ENCODE measurements at places on chromosomes 13 and 19.

GRCh38 chr13:73244467-73244866 is 185.7 kb downstream of the KLF5 start:
- DNase-seq, result no peak

DNA sequence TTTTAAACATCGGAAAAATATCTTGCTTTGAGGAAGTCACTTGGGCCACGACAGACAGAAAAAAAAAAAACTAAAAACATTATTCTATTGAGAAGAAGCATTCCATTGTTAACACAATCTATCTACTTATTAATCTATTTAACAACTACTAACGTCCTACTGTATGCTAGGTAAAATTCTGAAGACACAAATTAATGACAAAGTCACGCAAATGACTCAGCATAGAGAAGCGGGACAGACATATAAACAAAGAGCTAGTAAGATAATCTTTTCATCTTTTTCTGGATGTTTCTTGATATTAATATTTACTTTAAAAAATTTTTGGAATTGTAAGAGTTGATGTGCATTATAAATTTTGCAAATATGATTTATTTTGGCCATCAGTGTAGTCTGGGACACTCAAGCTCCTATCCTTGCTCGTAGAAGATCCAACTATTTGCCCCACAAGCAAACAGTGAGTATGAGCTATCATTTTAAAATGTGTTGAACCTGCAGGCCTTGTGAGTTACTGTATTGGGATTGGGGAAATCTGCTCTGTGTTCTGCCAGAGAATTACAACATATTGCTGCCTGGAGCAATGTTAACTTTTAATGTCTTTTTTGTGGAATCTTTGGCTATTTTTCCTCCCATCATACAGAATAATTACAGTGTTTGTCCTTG is 109.1 kb downstream of the PCDH9 start:
- no peak for DNase-seq

GRCh38 chr13:44044547-44045179 is 165.0 kb downstream of the LACC1 start:
- DNase-seq, result no peak

- no peak for DNase-seq
Measured at GRCh38 chr19:56141417-56141993, 418 bp downstream of the ZNF444 start.

DNA sequence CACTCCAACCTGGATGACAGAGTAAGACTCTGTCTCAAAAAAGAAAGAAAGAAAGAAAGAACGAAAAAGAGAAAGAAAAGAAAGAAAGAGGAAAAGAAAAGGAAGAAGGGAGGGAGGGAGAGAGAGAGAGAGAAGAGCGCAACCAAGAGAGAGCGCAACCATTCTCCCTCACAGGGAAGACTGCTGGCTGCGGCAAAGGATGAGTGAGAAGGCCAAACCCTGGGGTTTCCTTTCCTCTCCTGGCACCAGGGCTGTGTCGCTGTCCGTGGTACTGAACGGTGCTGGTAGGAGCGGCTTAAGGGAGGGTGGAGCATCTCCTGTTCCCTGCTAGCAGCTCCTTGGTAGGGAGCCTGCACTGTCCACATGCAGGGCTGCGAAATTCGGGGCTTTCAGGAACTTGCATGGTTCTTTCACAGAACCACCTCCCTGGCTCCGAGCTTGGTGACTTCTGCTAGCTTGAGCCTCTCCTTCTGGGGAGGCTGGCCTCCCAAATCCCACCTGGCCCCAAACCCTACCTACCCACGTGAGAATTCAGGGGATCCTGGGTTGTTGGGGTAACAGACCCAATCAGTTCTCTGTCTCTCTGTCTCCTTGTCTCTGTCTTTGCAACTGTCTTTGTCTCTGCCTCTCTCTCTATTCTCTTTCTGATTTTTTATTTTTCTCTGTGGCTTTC is 51.1 kb upstream of the ZNRF4 start:
- DNase-seq, result peak; percentile 55

GRCh38 chr13:50377726-50378270 is 362.6 kb downstream of the KCNRG start:
- DNase-seq, result no peak

DNA sequence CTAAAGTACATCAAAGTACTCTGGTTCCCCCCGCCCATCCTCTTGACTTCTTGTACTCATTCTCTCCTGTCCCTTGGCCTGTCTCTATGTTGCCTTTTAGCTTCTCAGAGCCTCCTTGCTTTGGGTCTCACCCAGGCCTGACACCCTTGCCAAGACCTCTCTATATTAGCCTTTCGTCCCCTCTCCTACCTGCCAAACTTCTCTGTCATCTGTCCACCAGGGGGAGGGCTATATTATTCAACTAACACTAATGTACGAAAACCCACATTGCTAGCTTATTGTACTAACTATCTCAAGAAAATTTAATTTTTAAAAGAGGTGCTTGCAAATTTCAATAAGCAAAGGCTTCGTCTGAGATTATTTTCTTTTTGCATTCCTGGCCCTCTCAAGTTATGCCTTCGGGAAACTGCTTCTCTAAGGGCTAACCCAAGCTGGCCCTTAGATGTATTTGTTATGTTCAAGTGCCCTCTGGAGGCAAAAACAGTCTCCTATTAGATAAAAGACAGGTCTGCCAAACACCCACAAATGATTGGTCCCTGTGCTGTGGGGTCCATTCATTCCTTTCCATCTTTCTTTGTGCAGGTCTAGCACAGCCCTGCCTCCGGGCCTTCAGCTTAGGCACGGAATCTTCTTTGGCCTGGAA is 6.3 kb upstream of the MRPS31 start:
- DNase-seq, result no peak

DNA sequence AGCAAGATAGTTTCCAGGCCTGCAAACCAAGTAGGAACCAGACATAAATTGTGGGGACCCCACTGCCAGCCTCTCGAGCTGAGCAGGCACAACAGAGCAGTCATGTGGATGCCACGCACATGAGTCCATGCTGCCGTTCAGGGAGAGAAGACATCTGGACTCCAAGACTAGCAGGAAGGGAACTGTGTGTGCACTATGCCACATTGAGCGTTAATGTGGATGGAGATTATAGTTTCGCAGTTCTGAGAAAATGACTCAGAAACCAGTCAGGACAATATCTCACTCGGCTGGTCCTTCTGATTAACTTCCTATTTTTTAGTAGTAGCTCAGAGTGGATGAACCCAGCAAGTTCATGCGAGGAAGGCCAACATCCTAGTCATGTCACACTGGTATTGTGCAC is 124.9 kb downstream of the CRYL1 start:
- DNase-seq, result no peak

DNA sequence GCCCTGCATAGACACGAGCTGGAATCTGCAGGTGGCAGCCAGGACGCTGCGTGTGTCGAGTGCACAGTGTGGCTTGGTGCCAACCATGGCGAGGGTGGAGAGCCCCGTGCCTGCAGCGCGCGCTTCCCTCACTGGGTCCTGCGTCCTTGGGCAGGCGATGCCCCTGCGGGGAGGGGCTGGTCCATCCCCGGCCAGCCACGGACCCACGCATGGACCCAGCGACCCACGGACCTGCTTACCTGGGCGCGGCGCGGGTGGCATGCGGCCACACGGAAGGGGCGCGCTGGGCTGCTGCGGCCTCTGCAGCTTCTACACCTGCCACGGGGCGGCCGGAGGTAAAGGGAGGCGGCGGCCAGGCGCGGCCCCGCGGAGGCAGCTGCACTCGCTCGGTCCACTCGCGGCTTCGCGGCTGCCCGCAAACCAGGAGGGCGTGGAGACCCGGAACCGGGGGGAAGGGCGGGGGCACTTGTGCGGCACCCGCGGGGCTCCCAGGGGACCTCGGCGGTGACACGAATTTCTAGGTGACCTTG is 569 bp upstream of the MCF2L start:
- DNase-seq, result no peak

- no peak for DNase-seq
Measured at GRCh38 chr13:112784811-112785482, 95.1 kb downstream of the ATP11A start.

DNA sequence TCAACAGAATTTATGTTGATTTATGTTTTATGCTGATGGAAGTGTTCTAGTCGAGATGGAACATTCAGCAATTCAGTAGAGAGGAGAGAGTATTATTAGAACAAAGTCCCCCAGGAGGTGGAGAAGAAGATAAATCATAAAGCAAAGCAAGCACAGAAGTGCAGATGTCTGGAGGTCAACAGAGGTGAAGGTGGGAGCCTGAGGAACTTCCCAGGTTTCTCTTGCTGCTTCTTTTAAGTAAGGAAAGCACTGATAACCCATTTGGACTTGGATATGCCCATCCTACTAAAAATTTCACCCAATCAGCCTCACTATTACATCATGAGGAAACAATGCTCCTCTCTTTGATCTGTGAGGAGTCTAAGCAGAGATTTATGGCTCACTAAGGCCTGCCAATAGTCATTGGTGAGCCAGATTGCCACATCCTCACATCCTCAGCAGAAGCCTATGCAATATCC is 98.8 kb downstream of the EPSTI1 start:
- no peak for DNase-seq

DNA sequence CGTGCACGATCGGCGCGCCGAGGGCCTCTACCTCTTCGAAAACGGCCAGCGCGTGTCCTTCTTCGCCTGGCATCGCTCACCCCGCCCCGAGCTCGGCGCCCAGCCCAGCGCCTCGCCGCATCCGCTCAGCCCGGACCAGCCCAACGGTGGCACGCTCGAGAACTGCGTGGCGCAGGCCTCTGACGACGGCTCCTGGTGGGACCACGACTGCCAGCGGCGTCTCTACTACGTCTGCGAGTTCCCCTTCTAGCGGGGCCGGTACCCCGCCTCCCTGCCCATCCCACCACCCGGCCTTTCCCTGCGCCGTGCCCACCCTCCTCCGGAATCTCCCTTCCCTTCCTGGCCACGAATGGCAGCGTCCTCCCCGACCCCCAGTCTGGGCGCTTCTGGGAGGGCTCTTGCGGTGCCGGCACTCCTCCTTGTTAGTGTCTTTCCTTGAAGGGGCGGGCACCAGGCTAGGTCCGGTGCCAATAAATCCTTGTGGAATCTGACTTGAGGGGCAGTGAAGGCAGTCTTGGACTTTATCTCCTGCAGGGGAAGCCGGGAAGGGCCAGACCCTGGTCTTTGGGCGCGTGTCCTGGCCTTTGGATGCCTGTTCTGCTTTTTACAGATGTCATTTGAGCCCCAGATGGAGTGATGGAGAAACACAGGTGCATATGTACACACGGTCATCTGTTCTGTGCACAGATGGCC is 2.2 kb downstream of the CLEC11A start:
- no peak for DNase-seq

DNA sequence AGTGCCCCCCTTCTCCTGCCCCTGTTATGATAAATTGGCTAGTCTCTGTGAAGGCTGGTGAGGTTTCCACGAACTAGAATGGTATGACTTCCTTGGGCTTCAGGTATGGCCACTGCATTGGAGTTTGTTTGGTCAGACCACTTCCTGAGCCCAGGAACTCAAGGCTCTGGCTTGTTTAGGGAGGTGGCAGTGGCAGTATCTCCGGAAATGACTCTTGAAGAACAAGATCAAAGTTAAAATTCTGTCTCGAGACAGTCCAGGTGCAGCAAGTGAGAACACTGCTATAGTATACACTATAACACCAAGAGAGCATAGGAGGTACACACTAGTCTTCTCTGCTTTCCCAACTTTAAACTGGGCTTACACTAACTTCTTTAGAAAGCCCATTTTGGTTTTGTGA is 309.1 kb downstream of the KLF12 start:
- DNase-seq, result no peak

DNA sequence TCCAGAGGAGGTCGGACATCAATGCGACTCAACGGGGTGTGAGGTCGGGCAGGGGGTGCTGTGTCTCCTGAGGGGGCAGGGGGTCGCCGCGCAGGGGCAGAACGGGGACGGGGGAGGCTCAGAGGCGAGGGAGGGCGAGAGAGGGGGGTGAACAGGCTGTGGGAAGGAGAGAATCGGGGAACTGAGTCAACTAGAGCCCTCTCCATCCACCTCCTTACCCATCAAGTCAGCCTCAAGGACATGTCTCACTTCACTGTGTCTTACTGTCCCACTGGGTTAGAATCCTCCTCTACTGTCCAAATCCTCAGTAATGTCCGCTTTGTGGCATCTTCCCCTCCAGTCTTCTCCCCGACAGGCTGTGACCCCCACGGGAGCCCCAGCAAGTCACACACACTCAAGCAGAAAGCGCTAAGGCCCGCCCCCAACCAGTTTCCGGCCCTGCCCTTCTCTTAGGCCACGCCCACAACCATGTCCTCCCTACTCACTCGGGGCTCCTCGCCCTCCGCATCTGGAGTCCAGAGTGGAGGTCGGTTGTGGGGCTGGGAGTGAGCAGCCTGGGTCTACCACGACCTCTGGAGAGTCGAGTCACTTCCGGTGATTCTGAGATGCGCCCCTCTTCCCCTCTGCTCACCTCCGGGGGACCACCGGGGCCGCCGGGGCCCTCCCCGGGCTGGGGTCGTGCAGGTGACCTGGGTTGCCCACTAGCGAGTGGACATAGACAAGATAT is 9.3 kb downstream of the PLEKHA4 start:
- DNase-seq, result no peak

DNA sequence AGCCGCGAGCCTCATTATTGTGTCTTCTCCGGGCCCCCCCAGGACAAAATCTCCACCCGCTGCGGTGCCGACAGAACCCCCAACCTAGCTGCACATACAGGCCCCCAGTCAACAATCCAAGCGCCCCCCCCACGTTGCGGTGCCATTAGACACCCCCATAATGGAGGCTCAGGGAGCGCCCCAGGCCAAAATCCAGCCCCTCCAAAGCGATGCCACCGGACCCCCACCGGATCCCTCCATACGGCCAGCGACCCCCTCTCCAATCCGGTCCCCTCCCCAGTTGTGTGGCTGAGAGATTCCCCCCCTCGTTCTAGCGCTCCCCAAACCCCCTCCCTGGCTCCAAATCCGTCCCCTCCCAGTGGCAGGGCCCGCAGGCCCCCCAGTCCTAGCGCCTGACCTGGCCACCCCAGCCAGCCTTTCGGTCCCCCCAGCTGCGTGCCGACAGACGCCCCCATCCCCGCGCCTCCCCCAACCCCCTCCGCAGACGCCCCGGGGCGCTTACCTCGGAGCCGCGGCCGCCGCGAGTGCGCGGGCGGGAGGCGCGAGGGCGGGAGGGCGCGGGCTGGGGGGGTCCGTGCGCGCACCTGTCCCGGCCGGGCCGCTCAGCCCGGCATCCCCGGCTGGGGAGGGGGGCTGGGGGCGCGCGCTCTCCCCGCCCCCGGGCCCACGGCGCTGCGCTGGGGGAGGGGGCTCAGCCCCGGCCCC is 21.6 kb upstream of the SEMA6B start:
- no peak for DNase-seq

GRCh38 chr19:53908106-53908934 is 758 bp upstream of the CACNG7 start:
- no peak for DNase-seq

DNA sequence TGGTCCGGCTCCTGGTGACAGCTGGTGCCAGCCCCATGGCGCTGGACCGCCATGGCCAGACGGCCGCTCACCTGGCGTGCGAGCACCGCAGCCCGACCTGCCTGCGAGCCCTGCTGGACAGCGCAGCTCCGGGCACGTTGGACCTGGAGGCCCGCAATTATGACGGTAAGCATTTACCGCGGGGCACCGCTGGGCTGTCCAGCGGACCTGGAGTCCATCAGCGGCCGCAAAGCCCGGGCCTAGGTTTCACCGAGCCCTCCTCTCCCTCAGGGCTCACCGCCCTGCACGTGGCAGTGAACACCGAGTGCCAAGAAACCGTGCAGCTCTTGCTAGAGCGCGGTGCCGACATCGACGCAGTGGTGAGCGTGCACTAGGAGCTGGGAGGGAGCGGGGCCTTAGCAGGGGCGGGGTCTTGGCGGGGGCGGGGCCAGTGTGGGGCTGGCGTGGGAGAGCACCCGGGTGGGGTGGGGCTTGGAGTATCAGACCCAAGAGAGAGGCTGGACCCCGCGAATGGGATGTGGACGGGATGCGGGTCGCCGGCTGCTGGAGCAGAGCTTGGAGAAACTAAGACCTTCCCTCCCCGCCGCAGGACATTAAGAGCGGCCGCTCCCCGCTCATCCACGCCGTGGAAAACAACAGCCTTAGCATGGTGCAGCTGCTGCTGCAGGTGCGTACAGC is 8.7 kb downstream of the BCL3 start:
- DNase-seq, result no peak

Measured in brain pericyte (primary cell).